ENCODE measurements at places on chromosomes 5 and 9.

DNA sequence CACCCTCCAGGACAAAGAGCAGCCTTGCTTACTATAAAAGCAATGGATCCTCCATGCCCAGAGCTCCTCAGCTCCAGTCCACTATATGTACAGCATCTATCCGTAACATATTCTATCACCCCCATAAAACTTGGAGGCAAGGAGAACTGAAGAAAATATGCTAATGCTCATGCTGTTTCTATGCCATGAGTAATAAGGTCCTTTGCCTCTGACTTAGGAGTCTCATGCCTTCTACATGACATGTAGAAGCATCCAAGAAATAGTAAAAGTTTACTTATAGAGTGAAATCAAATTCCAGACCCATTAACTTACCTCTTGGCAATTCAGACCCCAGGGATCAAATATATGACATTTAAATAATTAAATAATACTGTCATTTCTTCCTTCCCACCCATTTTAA lies 33.7 kb downstream of the SSBP2 start:
- no peak for DNase-seq

DNA sequence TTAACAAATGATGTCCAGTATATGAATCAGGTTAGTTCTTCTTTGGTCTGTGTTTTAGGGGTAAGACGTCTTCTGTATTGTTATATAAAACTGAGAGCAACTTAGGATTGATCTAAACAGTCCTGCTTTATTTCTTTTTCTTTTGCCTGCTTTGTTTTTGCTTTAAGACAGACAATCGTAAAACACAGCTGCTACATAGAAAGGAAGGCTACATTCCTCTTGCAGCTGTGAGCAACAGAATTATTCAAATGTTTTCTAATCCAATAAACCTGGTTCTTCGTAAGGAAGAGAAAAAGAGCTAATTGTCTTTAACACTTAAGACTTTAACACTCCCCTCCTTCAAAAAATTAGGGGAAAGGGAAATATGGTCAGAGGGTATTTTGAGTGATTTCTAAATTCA lies 14.6 kb downstream of the FGF1 start:
- DNase-seq, result no peak

DNA sequence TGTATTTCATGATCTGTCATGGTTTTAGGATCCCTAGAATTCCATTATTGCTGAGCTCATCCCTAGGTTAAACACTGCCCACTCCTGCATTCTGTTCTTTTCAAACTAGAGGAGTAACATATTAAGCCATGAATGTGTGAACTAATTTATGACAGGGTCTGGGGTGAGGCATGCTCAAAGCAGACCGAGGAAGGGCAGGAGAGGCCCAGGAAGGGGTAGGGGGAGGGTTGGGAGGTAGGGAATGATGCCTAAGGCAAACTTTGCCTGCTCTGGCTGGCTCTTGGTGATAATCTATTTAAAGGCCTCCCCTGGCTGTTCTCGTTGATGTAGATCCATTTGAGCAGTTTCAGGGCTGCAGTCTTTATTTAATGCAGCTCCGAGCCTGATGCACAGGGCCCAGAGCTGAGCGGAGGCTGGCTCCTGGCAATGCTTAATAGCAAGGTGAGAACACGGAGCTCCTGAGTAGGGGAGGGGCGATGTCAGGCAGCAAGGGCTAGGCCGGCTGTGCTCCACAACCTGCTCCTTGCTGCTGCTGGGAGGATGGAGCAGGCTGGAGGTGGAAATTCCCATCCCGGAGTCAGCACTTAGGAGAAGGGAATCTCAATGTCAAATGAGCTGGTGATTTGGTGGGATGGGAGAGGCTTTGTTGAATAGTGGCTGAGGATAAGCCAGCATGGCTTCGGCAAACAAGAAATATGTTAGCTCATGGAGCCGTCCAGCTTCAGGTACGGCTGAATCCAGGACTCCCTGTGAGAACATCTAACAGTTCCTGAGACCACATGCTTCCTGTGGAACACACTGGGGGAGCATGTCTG lies 73.2 kb upstream of the UNC5A start:
- DNase-seq, result peak; percentile 51

- DNase-seq, result peak; percentile 49
Observed at GRCh38 chr9:137313956-137314560, 12.0 kb upstream of the NRARP start.

- DNase-seq, result no peak
Observed at GRCh38 chr5:68444048-68444447, 228.5 kb downstream of the PIK3R1 start.

DNA sequence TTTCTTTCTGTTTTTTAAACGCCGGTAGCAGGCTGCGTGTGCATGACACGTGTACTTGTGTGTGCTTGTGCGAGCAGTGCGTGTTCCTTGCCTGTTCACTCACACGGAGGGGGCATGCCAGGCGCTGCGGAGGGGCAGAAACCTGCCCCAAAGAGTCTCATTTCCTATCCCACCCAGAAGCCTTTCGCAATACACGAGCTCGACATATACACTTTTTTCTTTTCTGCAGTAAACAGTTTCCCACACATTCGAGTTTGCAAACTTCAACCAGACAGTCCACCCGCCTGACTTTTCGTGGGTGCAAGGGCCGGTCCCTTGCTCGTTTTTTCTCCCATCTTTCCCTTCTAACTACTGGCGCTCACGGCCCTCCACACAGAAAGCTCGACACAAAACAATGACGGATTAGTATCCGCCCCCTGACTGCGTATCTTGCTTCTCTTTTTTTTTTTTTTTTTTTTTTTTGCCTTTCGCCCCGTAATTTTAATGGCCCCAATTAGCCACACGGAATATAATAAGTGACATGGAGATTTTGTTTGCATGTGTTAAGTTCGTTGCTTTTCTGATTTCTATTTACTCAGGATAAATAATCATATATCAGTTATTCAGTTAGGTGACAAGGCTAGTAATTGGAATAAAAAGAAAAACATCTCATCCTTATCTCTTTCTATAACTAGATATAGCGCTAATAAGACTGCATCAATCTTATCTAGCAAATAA lies 5.3 kb upstream of the OTP start:
- DNase-seq, result no peak

DNA sequence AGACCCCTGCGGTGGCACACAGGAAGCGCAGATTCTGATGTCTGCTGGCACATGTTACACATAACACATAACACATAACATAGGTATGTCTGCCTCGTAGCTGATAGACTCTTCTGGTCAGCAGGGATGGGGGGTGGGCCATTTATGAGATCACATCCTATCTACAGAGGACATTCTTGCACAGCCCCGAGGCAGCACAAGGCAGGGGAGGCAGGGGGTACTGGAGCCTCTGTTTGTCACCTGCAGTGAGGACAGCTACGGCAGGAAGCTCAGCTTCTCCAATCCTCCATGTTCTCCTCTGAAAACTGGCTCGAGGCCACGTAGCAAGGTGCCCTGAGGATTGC lies 16.7 kb upstream of the MED10 start:
- no peak for DNase-seq

DNA sequence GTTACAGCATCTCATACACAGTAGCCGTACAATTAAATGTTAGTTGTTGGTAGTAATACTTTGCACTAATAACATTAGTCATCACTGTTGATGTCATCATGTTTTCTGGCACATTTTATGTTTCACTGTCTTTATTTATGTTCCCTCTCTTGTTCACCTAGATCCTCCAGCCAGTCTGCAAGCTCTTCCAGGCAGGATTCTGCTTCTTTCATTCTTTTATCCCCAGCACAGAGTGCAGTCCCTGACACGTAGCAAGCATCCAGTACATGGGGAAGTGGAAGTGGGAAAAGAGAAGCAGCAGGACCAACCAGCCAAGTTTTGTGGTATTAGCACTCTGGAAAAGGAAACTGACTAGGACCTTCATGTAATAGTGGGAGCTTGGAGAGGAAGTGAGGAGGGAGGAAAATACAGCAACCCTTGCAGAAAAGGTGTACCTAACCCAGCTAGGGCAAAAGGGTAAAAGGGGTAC lies 89.7 kb upstream of the SLC44A1 start:
- DNase-seq, result no peak

DNA sequence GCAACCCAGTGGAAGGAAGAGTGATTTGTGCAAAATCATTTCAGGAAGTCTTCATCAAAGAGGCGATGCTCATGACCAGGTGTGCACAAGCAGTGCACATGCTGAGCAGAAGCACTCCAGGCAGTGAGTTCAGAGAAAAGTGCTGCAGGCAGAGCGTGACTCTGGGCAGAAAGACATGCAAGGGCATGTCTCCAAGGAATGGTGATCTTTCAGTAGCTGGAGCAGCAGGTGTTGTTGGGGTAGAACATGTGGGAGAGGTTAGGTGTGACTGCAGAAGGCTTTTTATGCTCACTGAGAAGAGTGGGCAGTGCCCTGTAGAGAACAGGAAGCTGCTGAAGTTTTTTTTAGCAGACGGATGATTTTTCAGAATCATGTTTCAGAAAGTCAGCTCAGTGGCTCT lies 545.4 kb upstream of the TLE4 start:
- peak; percentile 80 for DNase-seq

DNA sequence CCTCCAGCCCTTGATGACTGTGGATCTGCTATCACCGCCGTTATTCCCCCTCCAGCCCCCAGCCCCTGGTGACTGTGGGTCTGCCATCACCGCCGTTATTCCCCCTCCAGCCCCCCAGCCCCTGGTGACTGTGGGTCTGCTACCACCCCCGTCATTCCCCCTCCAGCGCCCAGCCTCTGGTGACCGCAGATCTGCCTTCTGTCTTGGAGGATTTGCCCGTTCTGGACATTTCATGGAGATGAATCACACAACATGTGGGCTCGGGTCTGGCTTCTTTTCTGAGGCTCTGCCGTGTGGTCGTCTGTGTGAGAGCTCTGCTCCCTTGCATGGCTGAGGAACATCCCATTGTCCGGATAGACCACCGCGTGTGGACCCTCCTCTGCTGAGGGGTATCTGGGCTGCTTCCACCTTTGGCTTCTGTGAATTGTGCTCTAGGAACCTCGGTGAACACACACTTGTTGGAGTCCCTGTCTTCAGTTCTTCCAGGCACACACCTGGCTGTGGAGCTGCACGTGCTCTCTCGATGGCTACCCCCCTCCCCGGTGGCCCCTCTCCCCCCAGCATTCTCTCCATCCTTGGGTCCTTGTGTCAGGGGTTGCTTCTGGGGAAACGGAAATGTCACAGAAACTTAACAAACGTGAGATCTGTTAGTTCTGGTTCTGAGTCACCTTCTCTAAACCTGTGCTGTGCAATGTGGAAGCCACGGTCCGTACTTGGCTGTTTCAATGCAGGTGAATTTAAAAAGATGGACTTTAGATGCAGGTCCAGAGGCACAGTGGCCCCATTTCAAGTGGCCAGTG lies 105.3 kb upstream of the COL5A1 start:
- DNase-seq, result peak; percentile 45

DNA sequence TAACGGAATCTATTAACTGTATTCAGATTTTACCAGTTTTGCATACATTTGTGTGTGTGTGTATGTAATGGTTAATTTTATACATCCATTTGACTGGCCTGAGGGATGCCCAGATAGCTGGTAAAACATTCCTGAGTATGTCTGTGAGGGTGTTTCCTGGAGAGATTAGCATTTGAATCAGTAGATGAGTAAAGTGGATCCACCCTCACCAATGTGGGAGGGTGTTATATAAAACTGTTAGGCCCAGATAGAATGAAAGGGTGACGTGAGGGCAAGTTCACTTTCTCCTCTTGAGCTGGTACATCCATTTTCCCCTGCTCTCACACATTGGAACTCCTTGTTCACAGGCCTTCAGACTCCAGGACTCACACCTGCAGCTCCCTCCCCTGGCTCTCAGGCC lies 88.7 kb downstream of the EMB start:
- DNase-seq, result no peak

- no peak for DNase-seq
Observed at GRCh38 chr5:138438724-138439476, at the start of gene REEP2. TSS of gene REEP2 (plus strand) at chr5:138439057. CDS start at chr5:138439209, 152 bp downstream.

- DNase-seq, result peak; percentile 70
Observed at GRCh38 chr5:1886846-1887587, 4.3 kb upstream of the IRX4 start.

- no peak for DNase-seq
Observed at GRCh38 chr5:159933531-159934485, 17.5 kb downstream of the ADRA1B start.

GRCh38 chr9:88184976-88185375 lies 46.7 kb upstream of the SPATA31C2 start:
- no peak for DNase-seq

DNA sequence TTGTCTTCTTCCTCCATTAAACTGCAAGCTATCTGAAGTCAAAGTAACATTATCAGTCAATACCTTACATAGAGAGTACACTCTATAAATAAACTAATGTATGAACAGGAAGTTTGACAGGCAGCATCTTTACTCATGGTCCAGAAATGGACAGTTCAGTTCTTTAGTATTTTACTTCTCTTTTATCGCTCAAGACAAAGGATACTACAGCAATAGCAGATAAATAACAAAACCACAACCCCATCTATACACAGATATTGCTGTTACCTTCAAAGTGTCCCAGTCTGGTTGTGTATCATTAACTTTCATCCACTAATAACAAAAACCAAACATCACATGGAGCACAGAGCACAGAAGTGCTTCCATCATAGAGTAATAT lies 46.4 kb downstream of the SEMA5A start:
- DNase-seq, result no peak

DNA sequence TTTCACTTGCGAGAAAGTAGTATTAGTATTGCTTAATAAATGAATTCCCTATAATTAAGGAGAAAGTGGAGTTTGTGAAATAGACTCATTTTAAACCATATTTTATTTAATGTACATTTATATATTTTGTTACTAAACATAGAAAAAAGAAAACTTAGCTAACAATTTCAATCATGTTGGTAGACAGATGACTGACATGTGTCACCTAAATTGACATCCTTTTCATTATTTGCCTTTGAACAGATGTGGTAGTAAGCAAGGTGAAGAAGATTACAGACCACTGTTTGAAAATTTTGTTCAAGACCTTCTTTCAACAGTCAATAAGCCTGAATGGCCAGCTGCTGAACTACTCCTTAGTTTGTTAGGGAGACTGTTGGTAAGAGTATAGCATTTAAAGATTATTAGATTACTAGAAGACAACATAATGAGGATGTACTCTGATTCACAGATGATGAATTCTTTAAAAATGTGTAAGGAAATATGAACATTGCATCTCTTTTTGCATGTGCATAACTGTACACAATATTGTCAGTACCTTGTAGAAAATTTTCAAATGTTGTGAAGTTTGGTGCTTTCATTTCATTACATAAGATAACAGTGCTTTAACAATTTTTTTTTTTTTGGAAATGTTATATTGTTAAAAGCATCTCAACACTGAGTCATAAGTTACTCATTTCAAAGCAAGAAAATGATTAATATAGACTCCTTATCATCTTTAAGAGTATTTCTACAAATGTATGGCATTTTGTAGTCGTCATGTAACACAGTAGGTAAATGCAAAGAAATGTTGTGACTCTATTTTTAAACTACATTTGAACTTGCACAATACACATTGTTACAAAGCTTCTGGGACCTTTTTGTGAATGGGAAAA lies 139.5 kb downstream of the NIPBL start:
- DNase-seq, result no peak

- DNase-seq, result no peak
Observed at GRCh38 chr9:94664801-94665200, 25.5 kb upstream of the FBP1 start.
